ENCODE measurements at places on chromosomes 3 and 15. TPM values are rescaled to one million over a fixed set of nuclear protein-coding genes. Genes with fewer than 3 reads are reported as not detected.

Gene SLC28A2
- not detected for total RNA-seq

Gene ADGRG7
- not detected for total RNA-seq

Gene TLR9
- total RNA-seq, result not detected

Gene GOLGA6L9
- total RNA-seq, result 3.2 TPM

Gene CRABP1
- total RNA-seq, result not detected

Gene MEF2A
- total RNA-seq, result 164 TPM

Gene SLC12A1
- 0.85 TPM for total RNA-seq

Gene TBC1D5
- 80.6 TPM for total RNA-seq

Gene AADACL2
- not detected for total RNA-seq

Gene ITIH1
- not detected for total RNA-seq

Gene C3orf20
- not detected for total RNA-seq

Gene CFAP100
- total RNA-seq, result not detected

Gene DPPA2
- total RNA-seq, result not detected

Gene IMPG2
- 0.81 TPM for total RNA-seq

Gene SLC15A2
- 4.7 TPM for total RNA-seq

Gene GJD2
- not detected for total RNA-seq

Gene FBXL22
- total RNA-seq, result 62.1 TPM

Gene ERICH6
- total RNA-seq, result not detected

Gene NDUFB5
- 47.1 TPM for total RNA-seq

Gene PXK
- total RNA-seq, result 34.2 TPM

Gene CPLX3
- total RNA-seq, result not detected

Gene TGM4
- total RNA-seq, result not detected

Gene CHL1
- 2.0 TPM for total RNA-seq

Gene TM4SF18
- 4.9 TPM for total RNA-seq

Gene ANKRD34C
- not detected for total RNA-seq

Gene WNT5A
- total RNA-seq, result 6.5 TPM

Gene CEP152
- total RNA-seq, result 6.5 TPM

Gene PLA2G4F
- total RNA-seq, result 0.78 TPM

Gene PIGX
- total RNA-seq, result 19.3 TPM

Gene HYAL1
- 6.1 TPM for total RNA-seq

All from thoracic aorta (tissue), 2 donors.